Right cardiac atrium (tissue), 5 donors: ENCODE measurements at places on chromosomes 2 and 18. TPM values are rescaled to one million over a fixed set of nuclear protein-coding genes. Genes with fewer than 3 reads are reported as not detected.

SCG2 gene
- 0.36 TPM for polyA plus RNA-seq

EML6 gene
- polyA plus RNA-seq, result 0.43 TPM

NFATC1 gene
- 14.7 TPM for polyA plus RNA-seq

RAX gene
- not detected for polyA plus RNA-seq

SCN9A gene
- polyA plus RNA-seq, result 0.43 TPM

GTF3C2 gene
- polyA plus RNA-seq, result 16.9 TPM

PSMA8 gene
- 0.05 TPM for polyA plus RNA-seq

ST6GAL2 gene
- 0.29 TPM for polyA plus RNA-seq

DNER gene
- 13.6 TPM for polyA plus RNA-seq

BMP10 gene
- polyA plus RNA-seq, result 153 TPM

ATP6V1C2 gene
- polyA plus RNA-seq, result 0.52 TPM

CNTNAP5 gene
- polyA plus RNA-seq, result not detected

ACMSD gene
- not detected for polyA plus RNA-seq

EHBP1 gene
- 13.5 TPM for polyA plus RNA-seq

RTP5 gene
- 0.05 TPM for polyA plus RNA-seq

CYP27A1 gene
- 14.0 TPM for polyA plus RNA-seq

SPATA3 gene
- not detected for polyA plus RNA-seq

TBR1 gene
- 0.02 TPM for polyA plus RNA-seq

FAM117B gene
- polyA plus RNA-seq, result 1.5 TPM

CRYBA2 gene
- not detected for polyA plus RNA-seq

ALKAL2 gene
- polyA plus RNA-seq, result 0.72 TPM

TNFAIP6 gene
- polyA plus RNA-seq, result 3.1 TPM

ASTL gene
- not detected for polyA plus RNA-seq

RASGRP3 gene
- polyA plus RNA-seq, result 22.7 TPM

LIPG gene
- 0.07 TPM for polyA plus RNA-seq

DIPK1C gene
- polyA plus RNA-seq, result 5.7 TPM

RNMT gene
- 18.8 TPM for polyA plus RNA-seq

UBE2E3 gene
- polyA plus RNA-seq, result 52.3 TPM

GPR45 gene
- not detected for polyA plus RNA-seq

LBX2 gene
- polyA plus RNA-seq, result 0.52 TPM

COLEC11 gene
- polyA plus RNA-seq, result 70.6 TPM

CIB4 gene
- polyA plus RNA-seq, result not detected

CD207 gene
- polyA plus RNA-seq, result 0.18 TPM

ARHGAP28 gene
- polyA plus RNA-seq, result 0.93 TPM

ABCB11 gene
- polyA plus RNA-seq, result 0.07 TPM

SCYGR7 gene
- polyA plus RNA-seq, result not detected

TUBB8B gene
- not detected for polyA plus RNA-seq

UGT1A6 gene
- not detected for polyA plus RNA-seq

INHBB gene
- 2.4 TPM for polyA plus RNA-seq

MRPS9 gene
- polyA plus RNA-seq, result 66.1 TPM

SERTAD2 gene
- polyA plus RNA-seq, result 8.2 TPM

RGPD3 gene
- polyA plus RNA-seq, result 0.11 TPM
